ENCODE measurements at places on chromosomes 11 and 22.

DNA sequence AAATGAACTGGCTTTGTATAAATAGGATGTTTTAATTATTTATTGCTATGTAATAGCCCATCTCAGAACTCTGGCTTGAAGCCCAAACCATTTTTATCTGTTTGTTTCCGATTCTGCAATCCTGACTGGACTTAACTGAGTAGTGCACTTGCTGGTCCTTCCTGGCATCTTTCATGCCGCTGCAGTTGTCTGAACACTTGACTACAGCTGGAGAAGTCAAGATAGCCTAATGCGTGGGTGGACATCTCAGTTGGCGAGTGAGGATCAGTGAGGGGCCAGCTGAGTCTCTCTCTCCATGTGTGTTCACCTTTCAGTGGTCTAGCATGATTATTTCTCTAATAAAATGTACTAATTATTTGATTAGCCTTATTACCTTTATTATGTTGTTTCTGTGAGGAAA is 105.8 kb downstream of the PRMT3 start:
- no peak for DNase-seq

DNA sequence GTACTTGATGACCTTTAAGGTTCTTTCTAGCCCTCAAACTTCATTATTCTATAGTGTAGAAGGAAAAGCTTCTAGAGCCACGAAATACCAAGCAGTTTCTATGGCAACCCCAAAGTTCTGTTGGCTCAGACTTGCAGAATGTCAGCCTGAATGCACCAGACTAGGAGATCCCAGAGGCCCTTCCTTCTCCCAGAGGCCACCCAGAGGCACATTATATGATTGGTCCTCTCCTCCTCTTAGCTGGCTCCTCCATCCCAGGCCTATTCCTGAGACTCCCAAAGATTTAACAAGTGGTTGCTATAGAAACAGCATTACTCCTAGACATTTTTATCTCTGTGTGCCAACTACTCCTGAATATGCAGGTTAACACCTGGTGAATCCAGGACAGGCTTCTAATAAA is 69.2 kb upstream of the CCDC90B start:
- no peak for DNase-seq

GRCh38 chr22:44245438-44245837 is 64.7 kb downstream of the PARVG start:
- DNase-seq = no peak

- no peak for DNase-seq
These were observed 7.8 kb upstream of the BCL9L start for GRCh38 chr11:118933486-118933885.

DNA sequence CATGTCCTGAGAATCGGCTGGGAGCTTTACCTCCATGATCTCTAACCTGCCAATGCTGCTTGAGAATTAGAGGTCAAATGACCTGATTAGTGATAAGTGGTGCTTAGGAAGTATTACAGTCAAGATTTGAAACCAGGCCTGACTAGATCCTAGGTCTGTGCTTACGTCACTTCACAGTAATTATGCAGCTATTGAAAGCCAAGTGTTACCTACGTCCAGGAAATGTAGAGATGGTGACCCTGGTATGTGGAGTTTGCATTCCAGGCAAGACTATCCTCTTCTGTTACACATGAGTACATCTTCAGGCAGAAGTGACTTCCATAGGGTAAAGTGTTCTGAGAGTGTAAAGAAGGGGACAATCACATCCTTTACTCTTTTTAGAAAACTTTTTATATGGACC is 530.4 kb upstream of the TENM4 start:
- no peak for DNase-seq

DNA sequence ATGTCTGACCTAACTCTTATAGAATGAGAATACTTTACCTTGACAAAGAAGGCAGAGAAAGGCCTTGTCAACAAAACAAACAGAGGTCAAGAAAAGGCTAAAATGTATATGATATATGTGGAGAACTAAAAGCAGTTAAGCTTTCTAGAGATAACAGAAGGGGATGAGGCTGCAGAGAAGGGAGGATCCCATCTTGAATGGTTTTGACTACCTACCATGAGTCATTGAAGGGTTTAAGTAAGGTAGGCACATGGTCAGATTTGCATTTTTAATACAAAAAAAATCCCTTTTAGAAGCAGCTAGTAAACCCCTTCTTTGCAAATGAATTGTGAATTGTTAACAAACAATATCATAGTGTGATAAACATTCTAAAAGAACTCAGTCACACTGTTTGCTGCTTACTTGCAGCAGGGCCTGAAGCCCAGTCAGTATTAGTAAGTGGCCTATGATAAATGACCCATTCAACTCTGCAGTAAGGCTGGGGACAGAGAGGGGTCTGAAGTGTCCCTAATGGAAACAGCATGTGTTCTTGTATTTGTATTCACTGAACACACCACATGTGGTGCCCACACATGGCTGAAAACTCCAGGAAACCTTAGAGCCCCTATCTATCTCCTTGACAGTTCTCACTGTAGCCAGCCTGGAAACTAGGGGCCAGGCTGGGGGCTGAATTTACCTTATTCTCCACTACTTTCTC is 328.8 kb upstream of the PITPNB start:
- no peak for DNase-seq

- DNase-seq = no peak
These were observed 1.6 kb downstream of the PTPRCAP start for GRCh38 chr11:67435727-67436458.

- DNase-seq = peak; percentile 12
These were observed 85.0 kb downstream of the RPL27A start for GRCh38 chr11:8767466-8768142.

- DNase-seq = no peak
These were observed 926 bp downstream of the PRR5L start for GRCh38 chr11:36296884-36297543.

Measured in spinal cord (tissue), 10 donors.